SIG-M5 (cell line): ENCODE measurements at places on chromosomes 1 and 21.
A peak's percentile ranks its signal among the peaks of the same experiment; 100 is the strongest.

- no peak for DNase-seq
These were observed 260.0 kb upstream of the AJAP1 start for GRCh38 chr1:4394366-4394765.

DNA sequence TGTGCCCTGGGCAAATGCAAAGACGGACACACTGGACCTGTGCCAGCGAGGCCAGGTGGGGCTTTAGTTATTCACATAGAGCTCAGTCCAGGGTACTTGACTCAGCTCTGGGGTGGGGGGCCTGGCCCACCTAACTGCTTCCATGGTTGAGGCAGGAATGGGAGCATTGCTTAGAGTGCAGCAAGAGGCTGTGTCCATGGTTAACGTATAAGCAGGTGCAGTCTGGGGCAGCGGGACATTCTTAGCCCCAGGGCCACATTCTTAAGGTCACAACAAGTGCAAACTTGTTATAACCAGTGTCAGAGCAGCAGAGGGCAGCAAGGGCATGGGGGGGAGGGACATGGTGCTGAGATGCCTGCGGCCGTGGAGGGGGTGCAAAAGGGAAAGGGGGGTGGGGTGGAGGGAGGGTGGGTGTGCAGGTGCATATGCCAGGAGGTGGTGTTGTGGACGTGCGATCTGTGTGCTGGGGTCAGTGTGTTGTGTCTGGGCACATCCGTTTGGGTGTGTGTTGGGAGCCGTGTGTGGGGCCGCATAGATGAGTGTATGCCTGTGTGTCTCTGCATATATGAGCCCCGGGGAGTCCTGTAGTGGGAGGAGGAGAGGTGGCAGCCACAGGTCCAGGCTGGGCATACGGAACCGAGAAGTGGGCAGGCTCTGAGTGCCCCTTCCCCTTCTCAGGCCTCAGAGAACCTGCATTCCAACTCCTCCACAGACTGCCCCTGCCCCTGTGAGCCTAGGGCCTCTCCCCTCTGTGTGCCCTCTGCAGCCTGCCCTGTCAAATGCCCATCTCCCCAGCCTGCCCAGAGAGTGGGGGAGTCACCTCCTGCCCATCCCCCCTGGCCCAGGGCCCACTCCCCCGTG, 8.4 kb downstream of the KCNJ10 start:
- no peak for DNase-seq

DNA sequence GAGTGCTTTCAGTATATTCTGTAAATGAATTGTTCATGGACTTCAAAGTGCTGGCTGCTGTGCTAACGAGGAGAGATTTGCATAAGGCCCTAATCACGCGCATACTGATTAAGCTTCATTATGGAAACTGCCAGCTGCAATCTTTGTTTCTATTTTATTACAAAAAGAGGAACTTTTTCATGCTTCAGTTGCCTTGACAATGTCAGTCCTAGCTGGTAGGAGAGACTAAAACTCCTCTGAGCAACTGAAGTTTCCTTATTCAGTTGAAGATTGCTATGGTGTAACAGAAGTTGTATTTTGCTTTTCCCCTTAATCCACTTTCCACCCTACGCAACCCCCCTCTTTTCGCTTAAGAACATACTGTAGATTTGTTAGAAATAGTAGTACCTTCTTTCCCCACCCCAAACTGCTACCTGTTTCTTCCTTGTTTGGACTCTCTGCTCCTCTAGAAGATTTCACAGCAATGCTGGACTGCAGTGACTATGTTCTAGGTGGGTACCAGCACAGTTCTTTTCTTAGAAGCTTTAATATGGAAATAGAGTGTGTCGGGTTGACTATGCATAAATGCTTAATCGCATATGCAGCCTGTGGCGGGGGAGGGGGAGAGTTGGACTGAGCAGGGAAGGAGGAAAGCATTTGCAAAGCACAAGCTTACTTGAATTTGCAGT, 108.3 kb downstream of the POU2F1 start:
- DNase-seq: peak; percentile 93

- DNase-seq: no peak
These were observed 711.1 kb upstream of the CHRM3 start for GRCh38 chr1:238675221-238675620.

- no peak for DNase-seq
These were observed 36.2 kb downstream of the CELF3 start for GRCh38 chr1:151680391-151680790.

DNA sequence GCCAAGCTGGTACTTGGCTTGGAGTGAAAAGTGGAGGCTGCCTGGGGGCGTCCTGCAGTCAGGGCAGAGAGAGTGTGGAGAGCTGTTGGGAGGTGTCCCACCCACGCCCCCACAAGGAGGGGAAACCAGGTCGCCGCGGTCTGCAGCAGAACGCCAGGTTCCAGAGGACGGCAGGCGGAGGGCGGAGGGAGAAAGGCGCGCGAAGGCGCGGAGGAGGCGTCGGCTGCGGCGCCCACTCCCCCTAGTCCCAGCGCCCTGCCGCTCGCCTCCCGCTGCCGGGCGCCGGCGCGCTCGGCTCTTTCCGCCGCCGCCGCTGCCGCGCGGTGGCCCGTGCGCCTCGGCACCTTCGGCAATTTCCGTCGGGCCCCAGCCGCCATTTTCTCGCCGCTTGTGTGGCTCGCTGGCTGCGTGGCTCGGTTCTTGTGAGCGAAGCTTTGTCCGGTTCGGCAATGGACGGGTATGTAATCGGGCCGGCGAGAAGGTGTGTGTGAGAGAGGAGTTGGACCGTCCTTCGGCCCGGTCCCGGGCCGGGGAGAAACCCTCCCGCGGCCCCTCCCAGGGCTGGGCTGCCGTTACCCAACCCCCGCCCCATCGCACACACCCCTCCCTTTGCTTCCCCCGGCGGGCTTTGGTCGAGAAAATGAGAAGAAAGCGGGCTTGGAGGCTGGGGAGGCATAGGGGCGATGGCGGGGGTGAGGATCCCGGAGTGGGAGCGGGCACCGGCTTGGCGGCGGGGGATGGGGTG, at the start of gene PTBP2:
Gene PTBP2 (plus strand): TSS at position 369 of the 745 bp plus-strand sequence. CDS start 81 bp downstream, at position 450.
- no peak for DNase-seq

DNA sequence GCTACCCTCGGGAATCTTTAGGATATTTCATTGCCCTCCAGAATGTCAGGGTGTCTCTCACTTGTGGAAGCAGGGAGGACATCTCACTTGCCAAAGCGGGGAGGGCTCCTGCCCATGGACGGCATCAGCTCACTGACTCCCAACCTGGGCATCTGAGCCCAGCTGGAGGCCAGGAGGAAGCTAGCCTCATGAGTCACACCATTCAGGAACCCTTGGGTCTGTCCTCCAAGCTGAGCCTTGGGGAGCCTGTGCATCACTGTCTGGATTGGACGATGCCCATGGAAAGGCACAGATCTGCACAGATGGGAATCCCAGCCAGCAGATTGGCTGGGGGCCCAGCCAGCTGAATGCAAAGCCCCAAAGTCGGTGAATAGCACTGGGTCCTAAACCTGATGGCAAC, 25.2 kb downstream of the WNT3A start:
- no peak for DNase-seq

DNA sequence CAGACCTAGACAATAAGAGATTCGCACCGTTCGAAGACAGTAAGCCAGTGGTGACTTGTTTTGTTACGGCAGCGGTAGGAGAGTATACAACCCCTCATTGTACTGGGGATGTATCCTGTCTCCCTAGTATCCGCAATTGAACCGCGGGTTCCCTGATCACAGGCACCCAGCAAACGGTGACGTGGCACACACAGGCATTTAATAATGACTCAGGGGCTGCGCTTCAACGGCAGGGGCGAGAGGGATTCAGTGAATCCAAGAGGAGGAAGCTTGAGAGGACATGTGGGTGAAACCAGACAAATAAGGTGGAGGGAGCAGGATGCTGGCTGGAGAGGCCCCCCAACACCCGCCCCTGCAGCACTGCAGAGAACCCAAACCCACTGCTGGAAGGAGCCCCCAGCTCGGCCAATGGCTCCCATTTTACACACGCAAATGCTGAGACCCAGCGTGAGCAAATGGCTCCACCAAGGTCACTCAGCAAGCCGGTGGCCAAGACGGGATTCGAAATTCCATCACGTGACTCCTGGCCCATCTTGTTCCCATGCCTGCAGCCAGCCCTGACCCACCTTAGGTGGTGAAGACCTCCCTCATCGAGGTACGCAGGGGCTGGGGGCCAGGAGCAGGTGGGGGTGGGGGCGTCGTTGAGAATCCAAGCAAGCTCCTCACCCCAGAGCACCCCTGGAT, 149.9 kb downstream of the SYF2 start:
- DNase-seq: no peak

- no peak for DNase-seq
These were observed 37.9 kb downstream of the WDR3 start for GRCh38 chr1:117967477-117967876.

GRCh38 chr1:1055841-1056736, 18.0 kb downstream of the RNF223 start:
- no peak for DNase-seq

GRCh38 chr1:209430821-209431259, 152.7 kb upstream of the CAMK1G start:
- DNase-seq: no peak

DNA sequence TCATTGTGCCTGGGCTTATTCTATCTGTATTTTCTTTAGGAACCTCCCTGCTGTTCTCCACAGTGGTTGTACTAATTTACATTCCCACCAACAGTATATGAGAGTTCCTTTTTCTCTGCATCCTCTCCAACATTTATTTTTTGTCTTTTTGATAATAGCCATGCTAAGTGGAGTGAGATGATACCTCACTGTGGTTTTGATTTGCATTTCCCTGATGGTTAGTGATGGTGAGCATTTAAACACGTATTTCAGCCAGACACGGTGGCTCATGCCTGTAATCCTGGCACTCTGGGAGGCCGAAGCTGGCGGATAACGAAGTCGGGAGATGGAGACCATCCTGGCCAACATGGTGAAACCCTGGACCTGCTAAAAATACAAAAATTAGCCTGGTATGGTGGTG, 57.9 kb downstream of the SLAMF6 start:
- no peak for DNase-seq

GRCh38 chr21:33078907-33079582, 9.1 kb downstream of the OLIG1 start:
- peak; percentile 77 for DNase-seq

DNA sequence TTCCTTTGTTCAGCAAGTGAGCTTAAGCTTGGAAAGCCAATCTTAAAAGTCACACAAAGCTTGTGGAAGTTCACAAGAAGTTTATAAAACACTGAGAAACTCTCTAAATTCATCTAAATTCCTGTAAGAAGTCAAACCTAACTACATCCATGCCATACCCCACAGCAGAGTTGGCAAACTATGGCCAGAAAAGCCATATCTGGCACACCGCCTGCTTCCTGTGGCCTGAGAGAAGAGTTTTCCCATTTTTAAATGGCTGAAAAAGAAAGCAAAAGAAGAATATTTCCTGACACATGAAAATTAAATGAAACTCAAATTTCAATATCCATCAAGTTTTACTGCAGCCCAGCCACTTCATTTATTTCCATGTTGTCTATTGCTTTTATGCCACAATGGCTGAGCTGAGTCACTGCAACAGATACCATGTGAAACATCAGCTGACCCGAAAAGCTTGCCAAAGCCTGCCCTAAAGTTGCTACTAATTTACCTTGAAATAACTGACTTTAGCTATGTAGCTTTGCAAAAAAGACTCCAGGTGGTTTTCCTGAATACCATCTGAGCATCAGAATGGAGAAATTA, 237.1 kb downstream of the SLC45A1 start:
- DNase-seq: no peak

DNA sequence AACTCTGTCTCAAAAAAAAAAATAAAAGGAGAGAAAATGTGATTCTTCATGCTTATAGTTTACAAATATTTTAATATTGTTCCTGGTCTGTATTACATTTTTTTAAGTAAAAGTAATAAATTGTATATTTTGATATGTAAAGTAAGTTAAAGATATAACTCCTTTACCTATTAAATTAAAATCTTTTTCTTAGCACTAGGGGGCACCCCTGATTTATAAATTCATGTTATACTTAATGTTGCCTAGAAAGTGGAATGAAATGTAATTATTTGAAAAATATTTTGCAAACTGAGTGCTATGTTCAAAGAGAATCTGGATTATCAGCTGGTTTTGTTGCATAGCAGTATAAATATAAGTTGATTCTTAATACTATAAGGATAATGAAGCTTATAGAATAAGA, 49.2 kb downstream of the RALGPS2 start:
- DNase-seq: no peak

DNA sequence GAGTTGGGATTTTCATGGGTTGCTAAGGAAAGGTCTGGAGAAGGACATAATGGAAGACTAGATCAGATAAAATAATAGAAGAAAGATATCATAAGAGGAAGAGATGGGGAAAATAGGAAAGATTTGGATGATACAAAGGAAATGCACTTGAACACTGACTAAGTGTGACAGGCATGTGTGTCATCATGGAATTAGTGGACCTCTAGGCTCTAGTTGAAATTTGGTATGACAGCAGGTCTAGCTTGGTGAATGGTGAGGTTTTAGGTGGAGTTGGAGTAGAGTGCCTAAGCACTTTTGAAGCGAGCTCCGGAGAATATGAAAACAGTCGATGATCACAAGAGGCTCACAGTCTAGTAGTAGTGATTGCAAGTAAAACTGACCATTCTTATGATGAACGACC, 73.0 kb upstream of the PTGS2 start:
- DNase-seq: no peak

- no peak for DNase-seq
These were observed 16.4 kb upstream of the ATP1A1 start for GRCh38 chr1:116356673-116357072.

DNA sequence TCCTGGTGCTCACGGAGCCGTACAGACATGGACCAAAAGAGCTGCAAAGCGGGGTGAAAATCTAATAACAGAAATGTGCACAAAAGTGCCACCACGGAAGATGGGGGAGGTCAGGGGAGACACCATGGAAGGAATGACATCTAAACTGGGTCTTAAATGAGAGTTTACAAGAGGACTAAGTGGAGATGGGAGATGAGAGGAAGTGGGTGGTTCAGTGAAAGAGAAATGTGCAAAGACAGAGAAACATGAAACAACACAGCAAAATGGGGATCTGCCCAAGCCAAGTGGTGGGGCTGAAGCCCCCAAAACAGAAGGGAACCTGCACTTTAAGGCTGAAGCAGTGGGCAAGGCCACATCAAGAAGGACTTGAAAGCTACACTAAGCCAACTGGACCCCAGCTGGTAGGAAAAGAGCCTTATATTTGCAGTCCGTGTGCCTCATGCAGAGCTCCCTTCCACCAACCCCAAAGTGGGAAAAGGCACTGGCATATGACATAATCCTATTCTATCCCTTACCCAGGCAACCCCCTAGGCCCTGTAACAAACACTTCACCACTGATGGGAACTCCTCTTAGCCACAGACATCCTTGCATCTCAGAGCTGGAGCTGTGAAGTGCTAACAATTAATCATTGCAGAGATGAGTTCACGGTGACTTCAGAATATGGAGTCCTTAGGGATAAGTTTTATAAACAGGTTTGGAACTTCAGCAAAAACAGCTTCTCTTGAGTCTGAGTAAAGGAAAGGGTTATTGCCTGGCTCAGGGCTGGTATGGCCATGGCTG, 198.6 kb upstream of the EDN2 start:
- DNase-seq: no peak

GRCh38 chr1:52153010-52153409, 11.1 kb downstream of the ZFYVE9 start:
- DNase-seq: no peak
